ENCODE measurements at places on chromosomes 3 and 15.

DNA sequence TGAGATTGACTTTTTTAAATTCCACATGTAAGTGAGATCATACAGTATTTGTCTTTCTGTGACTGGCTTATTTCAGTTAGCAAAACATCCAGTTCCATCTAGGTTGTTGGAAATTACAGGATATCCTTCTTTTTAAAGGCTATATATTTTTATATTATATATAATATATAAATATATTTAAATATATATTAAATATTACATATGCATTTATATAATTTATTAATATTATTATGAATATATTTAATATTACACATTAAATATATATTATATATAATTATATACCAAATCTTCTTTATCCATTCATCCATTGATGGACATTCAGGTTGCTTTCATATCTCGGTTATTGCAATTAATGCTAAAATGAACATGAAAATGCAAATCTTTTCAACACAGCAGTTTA, 49.9 kb downstream of the FAM227B start:
- DNase-seq = no peak

DNA sequence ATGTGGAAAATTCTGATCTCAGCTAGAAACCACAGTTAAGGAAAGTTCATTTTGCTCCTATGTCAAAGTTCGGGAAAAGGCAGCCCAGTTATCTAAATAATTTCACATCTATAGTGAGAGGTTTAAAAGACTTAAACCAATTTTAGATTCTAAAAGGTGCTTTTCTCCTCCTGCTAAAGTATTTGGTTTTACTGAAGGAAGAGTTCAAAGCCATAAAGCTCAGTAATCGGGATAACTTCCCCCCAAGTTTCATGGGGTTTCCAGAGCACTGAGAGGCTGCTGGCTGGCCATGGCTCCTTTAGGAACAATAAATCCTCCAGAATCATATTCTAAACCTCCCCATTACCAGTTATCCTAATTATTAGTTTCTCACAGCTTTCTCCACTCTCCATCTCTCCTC, 38.2 kb downstream of the ZIC4 start:
- no peak for DNase-seq

DNA sequence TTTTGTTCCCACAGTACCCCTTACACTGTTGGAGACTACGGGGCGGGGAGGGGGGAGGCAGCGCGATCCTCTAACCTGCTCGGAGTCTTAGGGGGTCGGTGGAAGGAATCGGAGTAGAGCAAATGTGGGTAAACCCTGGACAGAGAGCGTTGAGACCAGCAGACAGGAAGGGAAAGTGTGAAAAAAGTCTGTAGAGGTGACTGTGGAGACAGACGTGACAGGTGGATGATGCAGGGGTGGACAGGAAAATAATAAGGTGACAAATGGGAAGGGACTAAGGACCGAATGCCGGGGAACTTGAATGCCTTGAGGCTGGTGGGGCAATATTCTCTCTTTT, 424 bp downstream of the EAF2 start:
- DNase-seq = no peak

- DNase-seq = no peak
These were observed 116.6 kb downstream of the DNAJB8 start for GRCh38 chr3:128349963-128350599.

DNA sequence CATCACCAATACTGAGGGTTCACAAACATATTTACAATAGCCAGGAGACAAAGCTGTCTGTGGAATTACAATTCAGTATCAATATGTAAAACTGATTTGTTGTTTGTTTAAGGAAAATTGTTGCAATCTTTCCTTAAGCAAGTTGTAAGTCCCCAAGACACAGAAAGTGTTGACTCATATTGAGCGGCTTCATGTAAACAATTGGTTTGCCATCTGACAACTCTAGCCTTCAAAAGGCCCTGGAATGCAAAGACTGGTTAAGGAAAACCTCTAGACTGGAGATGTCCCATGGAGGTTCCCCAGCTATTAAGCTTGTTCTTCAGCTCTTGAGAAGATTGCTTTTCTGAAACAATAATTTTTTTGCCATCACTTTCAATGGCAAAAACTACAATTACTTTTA, 283.7 kb upstream of the PROK2 start:
- DNase-seq = no peak

DNA sequence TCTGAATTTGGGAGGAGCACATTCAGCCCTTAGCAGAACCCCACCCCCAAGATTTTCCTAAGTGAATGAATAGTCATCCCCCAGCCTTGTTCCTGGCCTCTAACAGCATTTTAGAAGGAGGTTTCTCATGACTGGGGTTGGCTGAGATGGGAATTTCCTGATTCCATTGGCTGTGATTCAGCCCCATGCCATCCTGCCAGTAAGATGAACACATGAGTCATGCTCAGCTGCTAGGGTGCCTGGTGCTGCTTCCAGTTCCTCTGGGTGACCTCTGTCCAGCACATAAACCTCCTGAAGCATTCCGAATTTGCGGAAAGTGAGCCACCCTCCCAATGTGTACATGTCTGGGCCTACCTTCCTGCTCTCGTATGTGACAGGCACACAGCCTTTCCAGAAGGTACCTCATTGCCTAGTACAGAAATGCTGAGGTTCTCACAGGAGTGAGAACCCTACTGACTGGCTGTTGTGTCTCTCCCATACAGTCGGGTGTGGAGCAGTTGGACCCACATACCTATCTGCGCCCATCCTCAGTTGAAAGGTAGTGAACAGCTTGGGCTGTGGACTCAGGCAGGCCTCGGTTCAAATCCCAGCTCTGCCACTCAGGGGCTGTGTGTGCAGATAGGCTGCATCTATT, 91.7 kb downstream of the APBA2 start:
- no peak for DNase-seq

DNA sequence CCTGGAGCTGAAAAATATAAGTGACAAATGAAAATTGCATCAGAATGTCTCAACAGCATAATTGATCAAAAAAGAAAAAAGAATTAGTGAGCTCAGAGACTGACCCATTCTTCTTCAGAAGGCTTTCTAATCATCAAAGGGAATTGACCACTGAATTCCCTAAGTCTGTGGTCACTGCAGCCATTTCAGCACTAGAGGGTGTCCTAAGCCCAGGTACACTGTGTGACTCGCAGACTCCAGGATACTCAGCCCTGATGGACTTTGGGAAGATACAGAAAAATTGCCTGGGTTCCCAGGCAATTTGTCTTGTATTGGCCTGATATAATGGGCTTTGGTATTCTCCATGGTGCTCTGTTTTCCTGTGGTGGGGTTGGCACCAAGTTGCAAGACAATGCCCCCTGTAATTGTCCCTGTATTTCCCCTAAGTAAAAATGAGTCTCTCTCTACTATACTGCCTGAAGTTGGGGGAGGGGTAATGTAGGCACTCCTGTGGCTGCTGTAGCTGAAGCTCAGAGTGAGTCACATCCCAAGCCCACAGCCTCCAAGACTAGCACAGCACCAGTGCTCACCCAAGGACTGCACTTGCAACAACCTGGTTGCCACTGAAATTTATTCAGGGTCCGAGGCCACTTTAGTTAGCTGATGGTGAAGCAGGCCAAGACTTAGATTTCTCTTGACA, 256.0 kb upstream of the STAC start:
- no peak for DNase-seq

DNA sequence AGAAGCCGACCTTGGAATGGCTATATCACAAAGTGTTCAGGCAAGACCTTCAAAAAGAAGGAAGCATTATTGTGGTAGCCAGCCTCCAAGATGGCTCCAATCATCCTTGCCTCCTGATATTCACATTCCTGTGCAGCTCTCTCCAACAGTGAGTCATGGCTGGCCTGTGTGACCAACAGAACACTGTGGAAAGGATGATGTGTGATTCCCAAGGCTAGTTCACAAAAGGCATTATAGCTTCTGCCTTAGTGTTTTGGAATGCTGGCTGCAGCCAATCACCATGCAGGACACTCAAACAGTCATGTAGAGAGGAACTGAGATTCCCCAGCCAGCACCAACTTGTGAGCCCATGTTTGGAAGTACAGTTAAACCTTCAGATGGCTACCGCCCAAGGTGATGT, 102.6 kb downstream of the EFL1 start:
- no peak for DNase-seq

GRCh38 chr3:65169961-65170360, 482.2 kb upstream of the ADAMTS9 start:
- DNase-seq = no peak

GRCh38 chr3:155308831-155309230, 15.3 kb upstream of the STRIT1 start:
- DNase-seq = no peak

DNA sequence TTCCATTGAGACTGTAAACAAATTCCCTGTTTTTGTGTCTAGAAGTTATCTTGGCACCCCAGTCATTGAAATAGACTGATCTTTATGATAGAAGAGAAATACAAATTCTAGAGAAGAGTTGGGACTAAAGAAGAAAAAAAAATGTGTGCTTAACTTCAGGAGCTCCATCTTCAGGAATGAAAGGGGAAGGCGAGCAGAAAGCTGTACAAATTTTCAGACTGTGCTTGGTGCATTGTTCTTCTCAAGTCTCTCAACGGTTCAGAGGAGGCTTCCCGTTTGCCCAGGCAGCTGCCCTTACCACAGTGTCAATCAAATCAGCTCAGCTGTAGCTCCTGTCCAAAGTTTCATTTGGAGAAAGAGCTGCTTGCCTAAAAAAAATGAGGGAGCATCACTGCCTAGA, 41.7 kb downstream of the OXSM start:
- DNase-seq = no peak

GRCh38 chr3:61422945-61423673, 138.3 kb upstream of the PTPRG start:
- DNase-seq = no peak

GRCh38 chr3:142910280-142910679, 21.4 kb upstream of the PCOLCE2 start:
- no peak for DNase-seq

Measured in activated T-cell treated with anti-CD3 and anti-CD28 coated beads, Interleukin-2, amount 50 U/mL, for 4 hours (primary cell).